ENCODE measurements at places on chromosomes 6 and 20.
A peak's percentile ranks its signal among the peaks of the same experiment; 100 is the strongest.

DNA sequence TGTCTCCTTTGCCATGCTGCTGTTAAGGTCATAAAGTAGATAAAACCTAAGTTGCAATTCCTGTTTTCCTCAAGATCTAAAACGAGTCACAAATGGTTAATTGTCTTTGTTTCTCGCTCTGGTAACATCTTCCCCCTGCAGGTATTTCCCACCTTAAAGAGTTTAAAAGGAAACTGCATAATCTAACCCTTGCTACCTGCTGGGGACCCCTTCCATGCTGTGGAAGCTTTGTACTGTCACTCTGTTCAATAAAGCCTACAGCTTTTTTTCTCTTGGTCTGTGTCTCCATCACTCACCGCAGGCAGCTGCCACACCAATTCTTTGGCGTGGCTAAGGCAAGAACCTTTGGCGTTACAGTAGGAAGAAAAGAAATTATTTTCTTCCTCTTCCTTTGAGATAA is 117.7 kb upstream of the GJE1 start:
- no peak for DNase-seq

- DNase-seq = no peak
Observed at GRCh38 chr6:69768664-69769063, 28.1 kb downstream of the LMBRD1 start.

GRCh38 chr6:15779726-15780125 is 116.9 kb upstream of the DTNBP1 start:
- no peak for DNase-seq

DNA sequence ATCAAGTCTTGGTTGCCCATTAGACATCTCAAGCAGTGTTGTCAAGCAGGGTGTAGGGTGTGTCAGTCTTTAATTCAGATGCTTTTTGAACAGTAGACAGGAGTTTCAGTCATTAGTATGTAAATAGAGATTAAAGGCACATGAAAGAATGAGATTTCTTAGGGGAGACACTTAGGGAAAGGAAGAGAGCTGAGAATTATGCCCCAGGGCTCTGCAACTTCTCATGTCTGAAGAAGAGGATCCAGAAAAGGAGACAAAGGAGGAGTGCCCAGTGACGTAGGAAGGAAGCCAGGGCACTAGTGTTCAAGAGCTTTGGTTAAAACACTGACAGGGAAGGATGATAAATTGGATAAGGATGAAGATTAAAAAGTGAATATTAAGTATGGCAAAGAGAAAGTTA is 569.7 kb downstream of the NKAIN2 start:
- no peak for DNase-seq

DNA sequence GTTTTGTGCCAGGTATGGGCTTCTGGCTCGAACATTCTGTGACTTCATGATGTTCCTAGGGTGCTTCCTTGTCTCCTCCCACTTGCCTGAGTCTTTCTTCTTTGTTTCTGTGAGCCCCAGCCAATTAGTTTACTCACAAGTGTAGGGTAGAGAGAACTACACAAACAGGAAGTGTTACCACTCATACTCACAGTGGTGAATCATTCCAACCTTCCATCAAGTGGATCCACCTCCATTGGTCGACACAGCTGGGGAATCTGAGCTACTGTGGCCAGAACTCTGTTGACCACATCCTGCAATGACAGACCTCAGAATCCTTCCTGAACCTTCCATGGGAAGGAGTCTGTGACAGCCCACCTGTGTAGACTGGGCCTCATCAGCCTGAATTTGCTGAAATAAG is 76.8 kb downstream of the UNC5CL start:
- DNase-seq = no peak

DNA sequence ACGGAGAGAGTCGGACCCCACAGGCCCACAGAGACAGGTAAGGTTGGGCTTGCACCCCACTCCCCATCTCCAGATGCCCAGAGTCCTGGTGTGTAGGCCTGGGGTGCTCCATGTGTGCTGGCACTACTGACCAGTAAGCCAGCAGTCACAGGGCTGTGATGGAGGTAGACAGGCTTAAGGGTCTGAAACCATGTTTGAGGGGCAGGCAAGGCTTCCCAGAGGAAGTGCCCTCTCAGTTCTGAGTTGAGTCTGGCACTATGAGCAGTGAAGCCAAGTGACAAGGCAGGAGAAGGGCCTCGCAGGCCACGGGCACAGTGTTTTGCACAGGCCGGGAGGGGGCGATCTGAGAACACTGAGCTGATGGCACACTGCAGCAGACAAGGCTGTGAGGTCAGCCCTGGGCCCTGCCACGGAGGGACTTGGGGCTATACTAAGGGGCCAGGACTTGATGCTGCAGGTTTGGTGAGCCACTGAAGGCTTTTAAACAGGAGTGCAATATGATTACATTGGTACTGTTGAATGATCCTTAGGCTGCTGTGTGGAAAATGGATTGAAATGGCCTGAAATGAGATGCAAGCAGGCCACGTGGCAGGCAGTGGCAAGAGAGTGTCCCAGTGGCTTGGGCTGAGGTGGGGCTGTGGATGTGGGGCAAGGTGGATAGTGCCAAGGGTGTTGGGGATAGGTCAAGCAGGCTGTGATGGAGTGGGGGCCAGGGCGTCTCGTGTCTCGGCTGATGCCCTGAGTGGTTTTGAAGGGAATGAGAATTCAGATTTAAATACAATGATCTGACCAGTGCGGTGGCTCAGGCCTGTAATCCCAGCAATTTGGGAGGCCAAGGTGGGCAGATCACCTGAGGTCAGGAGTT is 20.3 kb downstream of the TTBK1 start:
- DNase-seq = peak; percentile 58

- DNase-seq = no peak
Observed at GRCh38 chr6:169974663-169975062, 223.2 kb downstream of the ERMARD start.

- DNase-seq = no peak
Observed at GRCh38 chr6:140980265-140980887, 1152.3 kb upstream of the GJE1 start.

DNA sequence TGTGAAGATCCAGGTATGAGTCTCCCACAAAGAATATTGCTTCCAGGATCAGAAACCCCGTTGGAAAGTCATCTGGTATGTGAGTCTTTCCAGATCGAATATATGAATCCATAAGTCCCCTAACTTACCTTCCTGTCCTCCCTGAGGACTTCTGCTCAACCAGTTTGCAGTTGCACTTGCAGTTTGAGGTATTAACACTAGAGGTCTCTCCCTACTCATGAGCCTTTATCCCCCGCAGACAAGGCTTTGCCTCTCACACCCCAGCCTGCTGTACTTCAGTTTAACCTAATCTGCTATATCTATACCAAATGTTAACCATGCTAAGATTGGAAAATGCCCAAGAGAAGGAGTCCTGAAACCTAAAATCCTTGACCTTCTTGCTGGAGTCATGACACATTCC is 135.3 kb upstream of the DEFB112 start:
- DNase-seq = no peak

DNA sequence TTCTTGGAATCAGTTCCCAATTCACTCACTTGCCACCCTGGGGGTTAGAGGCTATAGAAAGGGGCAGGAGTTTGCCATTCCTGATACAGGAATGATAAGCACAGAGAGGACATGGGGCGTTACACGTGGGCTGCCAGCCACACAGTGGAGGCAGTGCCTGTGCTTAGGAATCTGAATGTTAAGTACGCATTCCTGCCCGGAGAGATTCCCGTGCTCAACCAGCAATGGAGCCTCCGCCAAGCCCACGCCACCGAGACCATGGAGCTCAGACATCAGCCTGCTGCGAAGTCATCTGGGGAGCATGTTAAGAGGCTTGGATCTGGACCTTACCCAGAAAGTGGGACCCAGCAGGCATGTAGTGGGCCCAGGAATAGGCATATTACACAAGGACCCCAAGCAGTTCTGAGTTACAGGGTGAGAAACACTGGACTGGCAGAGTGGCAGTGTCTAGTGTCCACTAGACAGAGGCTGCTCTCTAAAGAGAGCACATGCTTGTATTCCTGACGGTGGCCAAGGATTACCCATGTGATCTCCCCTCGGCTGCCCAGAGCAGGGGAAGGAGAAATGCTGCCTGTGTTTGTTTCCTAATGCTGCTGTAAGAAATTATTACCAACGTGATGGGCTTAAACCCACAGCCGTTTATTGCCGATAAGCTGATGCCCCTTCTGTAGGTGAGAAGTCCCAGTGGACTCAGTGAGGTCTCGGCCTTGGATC is 138.2 kb downstream of the BMP7 start:
- no peak for DNase-seq

DNA sequence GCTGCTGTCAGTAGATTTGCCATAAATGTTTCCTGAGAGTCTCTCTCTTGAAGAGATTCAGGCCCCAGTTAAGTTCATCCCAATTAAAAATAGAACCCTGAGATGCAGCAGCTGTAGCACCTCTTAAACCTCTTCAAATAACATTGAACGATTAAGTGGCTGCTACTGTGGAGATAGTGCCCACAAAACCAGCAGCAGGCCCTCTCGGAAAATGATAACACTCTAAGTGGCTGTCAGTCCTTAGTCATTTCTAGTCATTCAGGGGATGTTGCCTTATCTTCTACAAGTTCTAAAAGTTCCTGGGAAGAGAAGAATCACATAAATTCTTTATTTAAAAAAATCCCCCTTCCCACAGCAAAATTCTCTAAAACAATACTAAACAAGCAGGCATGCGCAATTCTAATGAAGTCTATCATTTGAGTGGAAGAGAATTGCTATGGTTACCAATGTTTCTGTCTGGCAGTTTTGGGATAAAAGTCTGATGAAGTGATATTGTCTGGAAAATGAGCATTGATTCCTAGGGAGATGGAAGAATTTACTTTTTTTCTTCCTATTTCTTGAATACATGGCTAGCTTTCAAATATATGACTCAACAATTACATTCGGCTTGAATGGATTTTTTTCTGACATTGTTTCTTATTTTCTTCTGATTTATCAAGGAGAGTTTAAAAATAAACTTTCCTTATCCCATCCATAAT is 131.9 kb downstream of the TRMT11 start:
- DNase-seq = no peak

GRCh38 chr6:4888841-4889240 is 112.6 kb downstream of the CDYL start:
- DNase-seq = no peak

GRCh38 chr6:7195339-7196018 is 87.7 kb downstream of the RREB1 start:
- no peak for DNase-seq

GRCh38 chr6:127864701-127865100 is 36.2 kb downstream of the THEMIS start:
- no peak for DNase-seq

DNA sequence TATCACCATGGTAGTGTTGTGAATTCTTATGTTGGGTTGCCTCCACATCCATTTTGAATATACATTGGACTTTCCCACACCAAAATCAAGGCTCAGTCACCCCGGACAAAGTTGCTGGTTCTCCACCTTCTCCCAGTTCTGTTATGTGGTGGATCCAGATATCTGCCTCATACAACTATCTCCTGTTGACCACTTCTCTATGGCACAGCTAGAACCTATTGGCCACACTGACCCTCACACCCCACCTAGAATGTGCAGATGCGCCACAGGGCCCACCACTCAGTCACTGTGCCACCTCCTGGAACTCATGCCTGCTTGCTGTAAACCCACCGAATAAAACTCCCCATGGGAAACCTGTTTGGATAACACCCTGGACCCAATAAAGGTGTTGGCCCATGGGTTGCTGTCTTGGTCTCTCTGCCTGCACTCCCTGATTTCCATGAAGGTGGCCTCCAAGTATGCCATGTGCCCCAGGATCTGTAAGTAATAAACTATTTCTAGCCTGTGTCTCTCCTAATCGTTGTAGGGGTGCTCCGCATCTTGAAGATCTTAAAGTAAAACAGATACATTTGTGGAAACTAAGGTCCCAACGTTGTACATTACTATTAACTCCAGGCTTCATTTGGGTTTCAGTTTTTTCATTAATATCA is 7.2 kb upstream of the NQO2 start:
- DNase-seq = no peak

GRCh38 chr6:157644043-157644810 is 178.8 kb upstream of the SNX9 start:
- no peak for DNase-seq
